ENCODE measurements at places on chromosomes 3 and 15. TPM values are rescaled to one million over a fixed set of nuclear protein-coding genes. Genes with fewer than 3 reads are reported as not detected.

DNA sequence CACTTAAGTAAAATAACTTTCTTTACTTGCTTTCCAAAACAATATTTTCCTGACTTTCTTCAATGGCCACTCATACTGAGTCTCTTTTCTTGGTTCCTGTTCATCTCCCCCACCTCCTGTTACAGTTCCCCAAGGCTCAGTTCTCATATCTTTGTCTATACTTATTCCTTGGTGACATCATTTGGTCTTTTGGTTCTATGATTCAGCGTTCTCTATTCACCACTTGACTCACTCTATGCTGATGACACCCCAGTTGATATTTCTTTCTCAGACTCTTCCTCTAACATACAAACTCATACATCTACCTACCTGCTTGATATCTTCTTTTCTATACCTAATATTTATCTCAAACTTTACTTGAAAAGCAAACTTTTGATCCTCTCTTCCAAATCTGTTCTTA lies 85.0 kb upstream of the P3H2 start:
- DNase-seq = no peak

- DNase-seq = no peak
Observed at GRCh38 chr3:87329065-87329464, 52.7 kb upstream of the POU1F1 start.

- DNase-seq = no peak
Observed at GRCh38 chr3:173089283-173089682, 51.8 kb downstream of the SPATA16 start.

DNA sequence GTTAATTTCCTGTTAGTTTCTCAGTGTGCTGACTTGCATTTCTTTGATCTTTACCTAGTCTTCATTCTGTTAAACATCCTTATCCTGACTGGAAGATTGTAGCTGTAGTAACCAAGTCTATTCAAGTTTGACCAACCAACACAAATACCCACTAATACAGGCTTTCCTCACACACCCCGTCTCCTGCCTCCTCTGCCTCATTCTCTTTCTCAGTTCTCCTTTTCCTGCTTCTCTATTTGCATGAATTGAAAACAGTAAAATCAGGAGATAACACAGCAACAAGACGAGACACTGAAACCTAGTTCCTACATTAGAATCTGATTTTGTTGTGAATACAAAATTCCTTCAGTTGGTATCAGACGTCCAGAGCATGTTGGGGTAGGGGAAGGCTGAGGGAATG lies 116.9 kb upstream of the ARPP21 start:
- no peak for DNase-seq

- DNase-seq = no peak
Observed at GRCh38 chr15:70039917-70040316, 57.8 kb downstream of the TLE3 start.

- no peak for DNase-seq
Observed at GRCh38 chr3:105473521-105474223, 107.0 kb downstream of the ALCAM start.

GRCh38 chr3:127087441-127087840 lies 104.5 kb downstream of the PLXNA1 start:
- no peak for DNase-seq

USP13 gene
- total RNA-seq = 8.4 TPM

SEC11A gene
- total RNA-seq = 99.1 TPM

CCR8 gene
- total RNA-seq = 1.1 TPM

OCA2 gene
- not detected for total RNA-seq

Measured in activated naive CD8-positive, alpha-beta T cell treated with anti-CD3 and anti-CD28 coated beads, Interleukin-2, amount 10 ng/mL, durations not matched to agents 7 days and 5 days (primary cell).